ENCODE measurements at places on chromosomes 1 and 21.

DNA sequence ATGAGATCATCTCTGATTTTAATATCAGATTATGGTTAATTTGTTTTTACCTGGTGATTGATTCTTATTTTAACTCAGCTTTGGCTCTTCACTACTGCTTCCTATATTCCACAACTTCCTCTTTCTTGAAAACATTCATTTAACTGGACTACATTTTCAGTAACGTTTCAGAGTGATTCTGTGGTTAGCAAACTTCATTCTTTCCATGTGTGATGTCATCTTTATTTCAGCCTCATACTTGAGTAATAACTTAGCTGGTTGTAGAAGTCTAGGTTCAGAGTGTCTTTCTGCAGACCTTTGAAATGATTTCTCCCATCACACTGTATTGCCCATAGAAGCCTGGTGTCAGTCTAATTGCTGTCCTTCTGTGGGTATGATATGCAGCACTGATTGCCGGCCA is 36.0 kb upstream of the SLC35F3 start:
- no peak for DNase-seq

GRCh38 chr1:55188909-55189308 is 26.3 kb downstream of the USP24 start:
- no peak for DNase-seq

DNA sequence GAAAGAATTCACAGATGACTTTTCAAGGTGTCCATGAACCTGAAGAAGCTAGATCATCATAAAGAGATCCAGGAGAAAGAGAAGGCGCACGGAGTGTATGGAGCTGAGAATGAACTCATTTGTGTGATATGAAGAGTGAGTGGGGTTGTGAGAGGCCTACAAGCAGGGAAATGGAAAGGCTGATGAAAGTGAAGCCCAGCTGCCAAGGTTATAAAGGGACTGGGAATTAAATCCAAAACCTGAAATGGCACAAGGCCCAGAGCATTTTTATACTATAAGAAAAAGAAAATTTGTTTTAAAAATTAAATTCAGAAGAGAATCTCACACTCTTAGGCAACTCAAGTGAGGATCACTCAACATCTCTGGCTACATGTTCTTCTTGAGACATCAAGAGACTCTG is 43.4 kb downstream of the HSD3B1 start:
- no peak for DNase-seq

GRCh38 chr1:87121711-87122163 is 206.9 kb upstream of the LMO4 start:
- DNase-seq: no peak

GRCh38 chr1:208239473-208240381 is 4.5 kb downstream of the PLXNA2 start:
- DNase-seq: no peak

GRCh38 chr1:38806090-38806489 is 53.5 kb downstream of the RRAGC start:
- no peak for DNase-seq

DNA sequence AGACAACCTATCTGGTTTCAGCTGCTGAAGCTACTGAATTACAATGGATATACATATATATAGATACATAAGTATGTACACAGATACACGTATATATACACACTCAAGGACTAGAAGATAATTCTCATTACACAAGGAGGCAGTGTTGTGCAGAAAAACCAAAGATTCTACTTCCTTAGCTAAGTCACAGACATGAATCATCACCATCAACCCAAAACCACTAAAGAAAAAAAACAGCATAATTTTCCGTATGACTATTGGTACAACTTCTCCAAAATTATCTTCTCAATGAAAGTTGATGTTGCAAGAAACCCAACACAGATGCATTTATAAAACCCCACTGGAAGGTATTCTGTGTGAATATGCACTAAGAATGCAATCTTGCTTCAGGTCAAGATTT is 36.8 kb upstream of the RPF1 start:
- DNase-seq: no peak

- DNase-seq: no peak
Observed at GRCh38 chr1:178189814-178190213, 95.9 kb downstream of the RASAL2 start.

- no peak for DNase-seq
Observed at GRCh38 chr21:25176637-25177412, 430.5 kb downstream of the MRPL39 start.

DNA sequence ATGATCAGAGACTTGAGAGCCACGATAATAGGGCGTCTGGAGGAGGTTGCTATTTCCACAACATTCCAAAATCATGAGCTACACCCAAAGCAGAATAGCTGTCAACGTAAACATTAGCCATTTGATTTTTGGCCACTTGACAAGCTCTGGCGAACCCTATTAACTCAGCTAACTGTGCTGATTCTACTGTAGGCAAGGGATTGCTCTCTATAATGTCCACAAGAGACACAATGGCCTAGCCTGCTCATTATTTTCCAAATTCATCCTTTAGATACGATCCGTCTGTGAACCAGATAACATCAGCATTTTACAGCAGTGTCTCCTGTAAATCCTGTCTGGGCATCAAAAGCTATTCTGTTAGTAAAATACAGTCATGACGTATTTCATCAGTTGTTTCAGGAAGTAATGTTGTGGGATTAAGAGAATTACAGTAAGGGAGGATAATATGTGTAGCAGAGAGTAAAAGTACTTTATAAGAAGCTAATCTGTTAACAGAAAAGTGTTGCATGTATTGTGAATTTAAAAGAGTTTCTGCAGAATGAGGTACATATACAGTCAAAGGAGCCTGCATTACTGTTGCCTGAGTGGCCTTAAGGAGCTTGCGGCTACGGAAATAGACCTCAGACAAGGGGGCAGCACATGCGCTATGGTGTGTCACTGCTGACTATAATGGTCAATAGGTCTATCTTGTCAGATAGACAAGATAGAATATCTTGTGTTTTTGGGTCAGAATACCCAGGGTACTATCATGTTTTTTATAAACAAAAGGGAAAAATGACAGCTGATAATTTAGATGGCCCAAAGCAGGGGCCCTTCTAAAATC is 44.9 kb upstream of the TINAGL1 start:
- DNase-seq: no peak

DNA sequence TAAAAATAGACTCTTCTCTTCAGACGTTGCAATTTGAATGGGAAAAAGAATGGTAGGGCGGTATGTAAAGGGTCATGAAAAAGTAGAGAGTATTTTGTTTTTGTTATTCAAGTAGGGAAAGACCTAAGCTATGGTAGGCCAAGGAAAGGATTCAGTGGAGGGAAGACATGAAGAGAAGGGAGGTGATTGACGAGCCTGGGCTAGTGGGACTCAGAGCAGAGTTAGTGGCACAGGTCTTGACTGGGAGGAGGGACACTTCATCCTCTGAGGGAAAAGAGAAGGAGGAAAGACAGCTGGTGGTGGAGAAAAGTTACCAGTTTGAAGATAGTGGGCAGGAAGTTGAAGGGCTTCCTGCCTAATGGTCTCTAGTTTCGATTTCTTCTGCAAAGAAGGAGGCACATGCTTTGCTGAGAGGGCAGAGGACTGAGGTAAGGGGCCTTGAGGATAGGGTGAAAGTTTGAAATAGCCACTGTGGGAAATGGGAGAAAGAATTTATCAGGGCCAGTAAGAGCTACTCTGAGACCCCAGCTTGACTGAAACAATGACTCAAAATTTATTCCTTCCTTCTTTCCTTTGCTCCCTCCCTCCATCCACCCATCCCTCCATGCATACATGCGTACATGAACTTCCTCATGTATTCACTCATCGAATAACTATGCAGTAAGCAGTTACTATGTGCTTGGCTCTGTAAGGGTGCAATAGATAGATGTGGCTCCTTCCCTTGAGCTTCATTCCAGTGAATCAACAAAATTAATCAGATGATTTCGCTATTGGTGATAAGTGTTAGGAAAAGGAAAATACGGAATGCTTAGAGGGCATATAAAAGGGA is 4.2 kb downstream of the CD48 start:
- peak; percentile 13 for DNase-seq

GRCh38 chr21:30351534-30351933 is 3.1 kb upstream of the KRTAP23-1 start:
- DNase-seq: no peak

DNA sequence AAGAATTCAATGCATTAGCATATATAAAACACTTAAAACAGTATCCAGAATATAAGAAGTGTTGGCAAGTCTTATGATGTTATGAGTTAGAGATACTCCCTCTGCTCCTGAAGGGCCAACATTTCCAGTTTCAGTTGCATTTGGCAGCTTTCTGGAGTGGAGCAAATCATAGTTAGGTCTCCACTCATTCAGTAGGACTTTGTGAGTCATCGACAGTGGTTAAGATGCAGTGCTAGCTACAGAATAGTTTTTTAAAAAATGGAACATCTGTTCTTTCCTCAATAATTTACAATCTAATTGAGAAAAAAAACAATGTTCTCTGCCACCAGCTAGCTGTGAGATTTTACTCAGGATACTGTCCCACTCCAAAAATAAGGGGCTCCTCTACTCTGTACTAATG is 389.1 kb downstream of the HLX start:
- no peak for DNase-seq

DNA sequence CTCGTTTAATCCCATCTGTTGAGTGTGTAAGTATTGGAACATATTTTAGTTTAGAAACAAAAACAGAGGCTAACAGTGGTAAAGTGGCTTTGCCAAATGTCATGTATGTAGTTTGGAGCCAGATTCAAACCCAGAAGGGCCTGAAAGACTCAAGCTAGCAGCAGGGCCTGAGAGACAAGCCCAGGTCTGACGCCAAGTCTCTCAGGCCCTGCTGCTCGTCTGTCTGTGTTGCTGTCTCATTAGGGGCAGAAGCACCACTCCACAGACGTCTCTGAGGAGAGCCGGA is 8.3 kb downstream of the CITED4 start:
- no peak for DNase-seq

- DNase-seq: no peak
Observed at GRCh38 chr21:21897275-21897883, 899.2 kb downstream of the NCAM2 start.

DNA sequence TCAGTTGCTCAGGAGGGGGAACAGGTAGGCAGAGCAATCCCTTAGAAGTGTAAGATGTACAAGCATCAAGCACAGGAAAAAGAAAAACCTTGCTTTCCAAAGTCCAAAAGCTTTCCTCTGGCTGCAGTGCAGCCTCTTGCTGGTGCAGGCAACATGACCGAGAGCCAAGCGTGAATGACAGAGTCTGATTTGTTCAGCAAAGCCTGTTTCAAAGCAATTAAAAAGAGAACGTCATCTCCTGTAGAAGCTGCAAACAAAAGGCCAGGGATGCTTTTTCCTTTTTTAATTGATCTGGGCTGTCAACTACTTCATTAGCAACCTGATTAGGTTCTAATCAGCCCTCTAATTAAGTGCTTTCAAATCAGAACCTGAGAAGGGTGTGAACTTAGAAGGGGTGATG is 38.2 kb upstream of the PLA2G2C start:
- no peak for DNase-seq

- no peak for DNase-seq
Observed at GRCh38 chr1:57845041-57845440, 421.2 kb upstream of the DAB1 start.

GRCh38 chr1:176055398-176055797 is 151.7 kb downstream of the COP1 start:
- DNase-seq: no peak
